ENCODE measurements at places on chromosomes 5 and 9.

DNA sequence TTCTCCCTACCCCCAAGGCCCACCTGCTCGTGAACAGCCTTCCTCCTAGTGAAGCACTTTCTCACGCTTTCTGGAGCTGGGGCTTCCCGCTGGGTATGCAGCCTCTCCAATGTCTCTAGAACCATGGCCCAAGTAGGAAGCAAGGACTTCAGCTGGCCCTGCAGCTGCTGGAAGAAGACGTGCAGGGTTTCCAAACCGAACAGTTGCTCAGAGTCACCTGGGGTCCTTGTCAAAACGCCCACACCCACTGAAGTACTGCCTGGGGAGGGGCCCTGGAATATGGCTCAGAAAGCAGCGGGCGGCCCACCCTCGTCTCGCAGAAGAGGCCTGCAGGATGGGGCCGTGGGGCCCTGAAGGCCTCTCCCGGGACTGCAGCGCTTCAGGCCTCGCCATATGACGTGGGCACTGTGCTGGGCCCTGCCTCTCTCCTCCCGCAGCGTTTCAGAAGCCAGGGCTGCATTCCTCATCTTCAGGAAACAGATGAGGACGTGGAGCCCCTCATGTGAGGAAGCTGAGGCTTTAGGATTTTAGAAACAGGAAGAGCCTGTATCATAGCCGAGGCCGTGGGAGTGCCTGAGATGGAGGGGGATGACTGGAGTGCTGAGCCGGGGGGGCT, 116.0 kb upstream of the LMX1B start:
- no peak for DNase-seq

DNA sequence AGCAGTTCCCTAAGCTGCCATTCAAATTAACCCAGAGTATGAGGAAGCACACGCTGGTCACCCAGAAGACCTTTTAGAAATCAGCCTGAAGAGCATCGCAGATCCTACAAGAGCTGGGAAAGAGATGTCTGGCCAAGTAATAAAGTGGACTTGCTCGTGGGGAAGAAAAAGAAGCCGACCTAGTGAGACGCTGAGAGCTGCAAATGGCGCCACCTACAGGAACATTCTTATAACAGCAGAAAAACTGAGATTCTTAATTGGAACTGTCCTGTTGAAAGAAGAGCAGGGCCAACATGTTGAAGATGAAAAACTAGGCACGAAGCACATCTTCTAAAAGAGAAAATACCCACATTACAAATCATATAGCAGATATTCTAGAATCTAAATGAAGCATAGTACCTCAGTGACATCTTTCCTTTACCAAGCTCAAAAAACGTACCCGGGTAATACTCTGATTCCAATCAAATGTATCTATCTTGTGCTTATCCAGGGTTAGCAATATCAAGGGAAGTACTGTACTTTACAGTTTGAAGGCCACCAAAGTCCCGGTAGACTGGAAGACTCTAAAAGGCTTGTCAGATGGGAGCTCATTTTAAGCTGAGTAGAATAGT, 3.9 kb upstream of the GNAQ start:
- DNase-seq, result peak; percentile 64

- DNase-seq, result no peak
Observed at GRCh38 chr9:91991721-91992341, 41.8 kb upstream of the ROR2 start.

GRCh38 chr5:96851312-96852062, 24.8 kb upstream of the ERAP2 start:
- no peak for DNase-seq

- no peak for DNase-seq
Observed at GRCh38 chr9:25857147-25857546, 178.9 kb upstream of the TUSC1 start.

All from Right ventricle myocardium inferior (tissue), 1 donor.